Stimulated activated CD8-positive, alpha-beta memory T cell treated with anti-CD3 and anti-CD28 coated beads, Interleukin-2, amount 100 ng/mL, for 1 hour (primary cell): ENCODE measurements at places on chromosomes 7 and 10.

- DNase-seq, result no peak
Measured at GRCh38 chr7:143391462-143392404, 10.6 kb downstream of the ZYX start.

GRCh38 chr7:116525298-116525912, 569 bp downstream of the CAV1 start:
- no peak for DNase-seq

- DNase-seq, result no peak
Measured at GRCh38 chr7:33900501-33900900, 4.8 kb upstream of the BMPER start.

DNA sequence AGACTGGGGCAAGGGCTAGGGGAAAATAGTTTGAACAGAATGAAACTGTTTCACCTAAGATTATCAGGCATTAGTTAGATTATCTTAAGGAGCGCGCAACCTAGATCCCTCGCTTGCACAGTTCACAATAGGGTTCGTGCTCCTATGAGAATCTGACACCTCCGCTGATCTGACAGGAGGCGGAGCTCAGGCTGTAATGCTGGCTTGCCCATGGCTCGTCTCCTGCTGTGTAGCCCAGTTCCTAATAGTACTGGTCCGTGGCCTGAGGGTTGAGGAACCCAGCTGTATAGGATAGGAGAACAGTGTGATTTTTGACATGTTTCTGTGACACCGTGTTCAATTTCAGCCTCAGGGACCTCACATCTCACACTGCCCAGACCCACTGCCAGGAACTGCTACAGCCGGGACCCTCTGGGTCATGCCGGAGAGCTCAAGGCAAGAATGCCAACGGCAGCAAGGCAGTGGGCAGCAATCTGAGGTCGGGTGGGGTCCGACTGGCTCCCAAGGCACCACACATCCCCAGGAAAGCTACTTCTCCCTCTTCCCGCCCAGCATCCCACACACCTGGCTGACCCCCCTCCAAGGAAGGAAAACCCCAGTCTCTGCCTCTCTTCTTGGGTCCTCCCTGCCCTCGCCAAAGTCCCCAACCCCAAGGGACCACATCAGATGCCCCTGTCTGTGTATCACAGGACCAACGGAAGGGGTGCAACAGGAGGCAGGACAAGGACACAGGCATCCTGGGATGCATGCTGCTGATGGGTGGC, 31.7 kb downstream of the CAMK2B start:
- no peak for DNase-seq

DNA sequence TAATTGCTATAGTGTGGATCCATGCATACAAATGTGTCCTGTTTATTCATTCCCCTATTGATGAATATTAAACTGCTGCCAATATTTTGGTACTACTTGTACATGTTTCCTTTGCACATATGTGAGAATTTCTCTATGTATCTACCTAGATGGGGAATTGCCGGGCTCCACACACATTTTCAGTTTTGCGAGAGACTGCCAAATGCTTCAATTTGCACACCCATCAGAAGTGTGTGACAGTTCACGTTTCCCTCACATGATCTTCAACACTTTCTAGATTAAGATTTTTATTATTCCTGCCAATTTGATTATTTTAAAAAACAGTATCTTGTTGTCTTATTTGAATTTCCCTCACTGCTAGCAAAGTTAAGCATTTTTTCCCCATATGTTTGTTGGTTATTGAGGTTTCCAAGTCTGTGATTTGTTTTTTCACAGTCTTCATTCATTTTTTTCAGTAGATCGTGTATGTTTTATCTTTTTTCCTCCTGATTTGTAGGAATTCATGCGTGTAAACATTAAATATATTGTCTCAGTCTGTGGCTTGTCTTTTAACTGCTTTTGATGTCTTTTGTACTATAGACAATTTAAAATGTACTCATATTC, 2.4 kb upstream of the KLF14 start:
- DNase-seq, result no peak

- no peak for DNase-seq
Measured at GRCh38 chr7:79175374-79175773, 278.1 kb downstream of the MAGI2 start.

GRCh38 chr10:73577788-73578187, 13.4 kb downstream of the USP54 start:
- no peak for DNase-seq

DNA sequence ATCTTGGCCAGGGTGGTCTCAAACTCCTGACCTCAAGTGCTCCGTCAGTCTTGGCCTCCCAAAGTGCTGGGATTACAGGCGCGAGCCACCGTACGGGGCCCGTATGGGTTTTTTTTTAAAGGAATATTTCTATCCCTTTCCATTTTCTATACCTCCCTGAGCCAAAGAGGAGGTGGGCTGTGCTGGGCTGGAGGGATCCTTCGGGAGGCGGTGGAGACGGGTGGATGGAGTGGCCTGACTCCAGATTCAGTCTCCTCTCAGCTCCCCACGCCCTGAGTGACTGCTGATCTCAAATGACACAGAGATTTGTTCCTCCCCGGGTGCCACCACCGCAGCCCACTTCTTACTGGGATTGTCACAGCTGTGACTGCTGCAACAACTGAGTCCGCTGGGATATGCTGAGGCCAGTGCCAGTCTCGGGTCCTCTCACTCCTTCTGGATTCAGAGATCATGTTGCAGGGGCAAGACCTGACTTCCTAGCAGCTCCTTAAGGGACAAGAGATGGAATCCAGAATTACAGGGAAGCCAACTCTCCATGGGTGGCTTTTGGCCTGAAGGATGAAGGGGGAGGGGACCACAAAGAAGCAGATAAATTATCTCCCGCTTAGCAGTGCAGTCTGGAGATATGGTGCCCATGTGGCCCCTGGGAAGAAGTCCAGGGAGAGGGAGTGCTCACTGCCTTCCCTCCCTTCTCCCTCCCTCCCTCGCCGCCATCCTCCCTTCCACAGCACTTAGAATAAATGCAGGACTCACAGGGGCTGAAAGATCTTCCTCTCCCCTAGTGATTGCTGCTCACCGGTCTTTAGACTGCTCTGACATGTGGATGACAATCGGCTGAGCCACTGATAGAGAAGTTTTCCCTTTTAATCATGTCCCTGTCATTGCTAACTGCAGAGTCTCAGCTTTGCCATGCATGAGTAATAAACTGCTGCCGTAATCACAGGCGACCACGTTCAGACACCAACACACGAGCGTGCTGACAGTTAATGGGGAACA, 14.3 kb downstream of the GALNT17 start:
- DNase-seq, result no peak

- DNase-seq, result no peak
Measured at GRCh38 chr10:97904018-97904381, 54.4 kb downstream of the GOLGA7B start.

- DNase-seq, result no peak
Measured at GRCh38 chr7:116653204-116653603, 18.8 kb upstream of the MET start.

GRCh38 chr7:66055321-66055956, 20.2 kb upstream of the ASL start:
- no peak for DNase-seq

GRCh38 chr10:78805176-78805575, 263.6 kb upstream of the ZMIZ1 start:
- DNase-seq, result no peak

DNA sequence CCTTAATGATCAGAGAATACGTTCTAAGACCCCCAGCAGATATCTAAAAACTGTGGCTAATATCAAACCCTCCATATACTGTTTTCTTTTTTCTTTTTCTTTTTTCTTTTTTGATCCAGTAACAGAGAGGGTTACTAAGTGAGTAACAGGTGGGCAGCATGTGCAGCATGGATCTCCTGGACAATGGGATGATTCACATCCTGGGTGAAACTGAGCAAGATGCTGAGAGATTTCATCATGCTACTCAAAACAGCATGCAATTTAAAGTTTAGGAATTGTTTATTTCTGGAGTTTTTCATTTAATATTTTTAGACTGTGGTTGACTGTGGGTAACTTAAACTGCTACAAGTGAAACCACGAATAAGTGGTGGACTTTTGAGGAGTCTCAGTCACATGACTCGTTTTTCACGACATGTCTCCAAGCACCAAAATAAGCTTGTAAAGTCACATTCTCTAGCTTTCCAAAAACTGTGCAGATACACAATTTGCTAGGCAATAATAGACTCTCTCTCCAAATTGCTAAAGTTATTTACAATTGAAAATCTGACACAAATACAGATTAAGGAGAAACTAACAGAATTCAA, 716.2 kb downstream of the NXPH1 start:
- DNase-seq, result no peak

DNA sequence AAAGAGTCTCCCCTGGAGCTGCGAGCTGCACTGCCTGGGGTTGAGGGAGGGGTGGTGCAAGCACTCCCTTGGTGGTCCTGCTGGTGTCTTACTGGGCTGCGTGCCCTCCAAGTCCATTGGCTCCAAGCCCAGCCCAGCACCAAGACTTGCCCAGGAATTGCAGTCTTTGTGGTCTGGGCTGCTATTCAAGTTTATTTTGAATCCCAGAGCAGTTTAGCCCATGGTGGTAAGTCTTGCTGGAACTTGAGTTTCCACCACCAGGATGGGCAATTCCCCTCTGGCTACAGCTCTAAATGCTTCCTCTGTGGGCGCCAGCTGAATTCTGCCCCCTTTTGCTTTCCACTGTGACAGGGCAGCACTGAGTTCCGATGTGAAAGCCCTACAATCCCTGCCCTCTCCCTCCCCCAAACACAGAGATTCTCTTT, 25.1 kb downstream of the GALNT11 start:
- DNase-seq, result no peak

DNA sequence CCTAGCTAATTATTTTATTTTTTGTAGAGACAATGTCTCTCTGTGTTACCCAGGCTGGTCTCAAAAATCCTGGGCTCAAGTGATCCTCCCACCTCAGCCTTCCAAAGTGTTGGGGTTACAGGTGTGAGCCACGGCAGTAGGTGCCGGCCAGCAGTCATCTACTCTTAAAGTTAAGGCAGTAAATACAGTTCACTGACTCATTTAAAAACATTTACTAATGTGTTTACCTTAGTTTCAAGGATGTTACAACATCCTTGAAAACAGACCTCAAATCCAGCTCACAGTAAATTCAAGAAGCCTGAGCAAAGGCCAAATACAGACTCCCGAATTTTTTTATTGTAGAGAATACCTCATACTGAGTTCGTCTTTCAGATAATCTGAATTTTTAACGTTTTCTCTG, 29.6 kb upstream of the ABCB4 start:
- DNase-seq, result no peak

DNA sequence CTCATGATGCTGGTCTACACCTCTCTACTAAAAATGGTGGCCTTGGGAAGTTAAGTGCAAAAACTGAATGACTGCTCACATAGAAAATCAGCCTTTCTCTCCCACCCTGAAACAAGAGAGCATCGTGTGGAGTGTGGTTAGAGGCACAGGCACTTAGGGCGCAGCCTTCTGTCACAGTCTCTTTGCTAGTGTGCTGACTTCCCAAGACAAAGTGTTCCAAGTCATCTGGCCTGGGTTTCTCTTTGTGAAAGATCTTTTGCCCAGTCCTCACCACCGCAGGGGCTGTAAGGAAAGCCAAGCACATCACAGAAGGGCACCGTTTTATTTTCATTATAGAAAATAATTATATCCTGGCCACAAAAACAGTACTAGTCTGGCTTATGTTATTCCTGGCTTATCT, 12.5 kb downstream of the STN1 start:
- no peak for DNase-seq

DNA sequence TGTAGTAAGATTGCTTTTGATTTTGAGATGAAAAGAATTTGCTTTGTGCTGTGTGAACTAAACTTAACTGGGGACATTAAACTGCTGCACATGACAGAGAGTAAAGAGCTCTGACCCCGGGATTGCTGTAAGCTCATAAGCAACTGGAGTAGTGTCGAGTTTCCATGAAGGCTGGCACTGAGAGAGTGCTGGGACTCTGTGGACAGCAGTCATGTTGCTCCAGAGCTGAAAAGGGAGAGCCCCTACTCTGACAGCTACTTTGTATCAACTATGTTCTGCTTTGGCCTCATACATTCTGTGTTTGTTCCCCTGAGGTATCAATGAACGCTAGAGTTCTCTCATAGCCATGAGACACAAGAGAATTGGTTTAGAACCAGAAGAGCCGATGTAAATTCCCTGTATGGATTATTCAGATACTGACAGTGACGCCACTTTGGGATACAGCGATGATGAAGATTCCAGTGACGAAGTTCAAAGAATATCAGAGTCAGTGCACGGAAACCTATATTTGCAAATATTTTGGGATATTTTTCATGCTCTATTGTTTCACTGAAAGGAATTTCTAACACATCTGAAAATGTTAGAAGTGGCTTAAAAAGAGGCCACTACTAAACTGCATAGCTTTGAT, 185.9 kb upstream of the DKK1 start:
- DNase-seq, result no peak

DNA sequence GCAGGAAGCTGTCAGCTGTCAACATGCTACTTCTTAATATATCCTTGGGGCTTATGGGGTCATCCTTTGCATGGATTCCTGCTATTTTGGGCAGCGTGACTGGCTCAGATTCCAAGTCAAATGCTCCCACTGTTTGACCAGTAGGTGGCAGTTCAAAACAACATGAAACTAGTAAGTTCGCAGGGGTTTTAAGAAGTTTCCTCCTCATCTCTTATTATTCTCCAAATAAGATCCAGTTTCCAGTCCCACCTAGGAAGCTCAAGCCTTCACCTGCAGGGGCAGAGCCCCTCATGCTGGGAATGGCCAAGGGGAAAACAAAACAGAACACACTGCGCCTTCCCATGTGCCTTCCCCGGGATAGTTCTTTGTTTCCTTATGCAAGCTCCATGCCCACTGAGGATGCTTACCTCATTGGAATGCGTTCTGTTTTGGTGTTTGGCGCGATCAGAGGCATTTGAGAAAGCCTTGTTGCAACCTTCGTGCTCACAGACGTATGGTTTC, 259.8 kb downstream of the GLI3 start:
- DNase-seq, result no peak

DNA sequence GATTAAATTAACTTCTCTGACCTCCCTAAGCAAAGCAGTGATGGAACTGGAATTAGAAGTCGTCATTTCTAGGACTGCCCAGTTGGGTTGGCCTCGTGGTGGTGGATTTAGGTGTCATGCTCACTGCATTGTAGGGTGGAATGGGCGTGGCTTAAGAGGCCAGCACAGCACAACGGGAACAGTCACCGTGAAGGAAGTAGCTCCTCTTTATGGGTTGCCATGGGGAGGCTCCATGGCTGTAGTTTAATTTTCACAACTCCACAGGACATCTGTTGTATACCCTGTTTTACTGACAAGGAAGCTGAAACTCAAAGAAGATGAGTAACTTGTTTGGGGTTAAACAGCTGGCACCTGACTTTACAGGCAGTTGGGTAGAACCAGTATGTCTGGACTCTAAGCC, 208.3 kb downstream of the CELF2 start:
- no peak for DNase-seq

- no peak for DNase-seq
Measured at GRCh38 chr10:61897671-61898434, 3.6 kb upstream of the ARID5B start.

- no peak for DNase-seq
Measured at GRCh38 chr7:4225361-4225771, 456.7 kb upstream of the FOXK1 start.

GRCh38 chr10:121076776-121077715, 225.9 kb downstream of the WDR11 start:
- DNase-seq, result no peak

DNA sequence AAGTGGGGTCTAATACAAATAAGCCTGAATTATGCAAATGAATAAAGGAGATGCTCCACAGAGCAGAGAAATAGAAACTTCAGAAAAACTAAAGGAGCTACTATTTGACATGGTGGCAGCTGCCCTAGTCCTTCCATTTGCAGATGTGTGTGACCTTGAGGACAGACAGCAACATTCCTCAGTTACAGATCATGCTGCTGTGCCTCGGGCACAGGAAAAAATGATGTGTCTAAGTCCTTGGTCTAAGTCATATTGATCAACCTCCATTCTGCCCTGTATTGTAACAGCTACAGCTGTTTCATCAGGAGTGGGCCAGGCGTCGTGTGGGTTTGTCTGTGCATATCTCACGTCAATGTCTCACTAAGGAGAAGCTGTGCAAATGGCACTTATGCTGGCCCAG, 710.4 kb downstream of the TNS3 start:
- DNase-seq, result no peak
